Stimulated activated CD4-positive, alpha-beta T cell treated with anti-CD3 and anti-CD28 coated beads, TNF-alpha, amount 100 ng/mL, for 48 hours (primary cell): ENCODE measurements at places on chromosomes 4 and X.
A peak's percentile ranks its signal among the peaks of the same experiment; 100 is the strongest.

- DNase-seq, result no peak
These were observed 125.7 kb downstream of the STOX2 start for GRCh38 chr4:184030764-184031163.

- DNase-seq, result no peak
These were observed 160.5 kb upstream of the GABRA2 start for GRCh38 chr4:46550471-46550870.

- no peak for DNase-seq
These were observed 79.1 kb downstream of the NYX start for GRCh38 chrX:41526271-41526670.

DNA sequence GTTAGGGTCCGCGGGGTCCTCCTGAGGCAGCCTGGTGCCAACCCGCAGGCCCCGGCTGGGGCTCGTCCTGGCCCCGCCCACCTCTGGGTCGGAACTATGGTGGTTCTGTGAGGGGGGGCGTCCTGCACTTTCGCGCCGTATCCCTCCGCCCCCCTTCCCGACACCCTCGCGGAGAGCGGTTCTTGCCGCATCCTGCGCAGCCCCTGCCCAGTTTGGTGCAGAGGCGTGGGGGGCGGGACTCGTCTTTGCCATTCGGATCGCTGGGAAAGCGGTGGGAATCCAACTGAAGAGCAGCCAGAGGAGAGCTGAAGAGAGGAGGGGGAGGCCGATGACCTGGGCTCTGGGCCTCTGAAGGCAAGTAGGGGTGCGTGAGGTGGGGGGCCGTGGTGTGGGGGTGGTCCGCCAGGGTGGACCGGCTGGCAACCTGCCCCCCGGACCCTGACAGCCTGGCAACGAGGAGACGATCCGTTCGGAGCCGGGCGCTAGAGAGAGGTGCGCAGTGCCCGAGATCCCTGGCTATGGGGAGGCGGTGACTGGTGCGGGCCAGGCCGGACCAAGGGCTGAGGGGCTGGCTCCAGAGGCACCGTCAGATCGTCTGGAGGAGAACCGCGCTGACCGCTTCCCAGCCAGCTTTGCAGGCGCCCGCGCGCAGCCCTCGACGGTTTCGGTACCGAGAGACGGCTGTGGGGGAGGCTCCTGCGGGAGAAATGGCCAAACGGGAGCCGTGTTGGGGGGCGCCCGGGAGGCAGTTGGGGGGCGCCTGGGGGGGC lies at the start of gene GPRASP1:
GPRASP1 (plus strand) TSS at position 242 of the 770 bp plus-strand sequence. CDS start 2,431 bp downstream, outside the sequence.
- DNase-seq, result no peak

DNA sequence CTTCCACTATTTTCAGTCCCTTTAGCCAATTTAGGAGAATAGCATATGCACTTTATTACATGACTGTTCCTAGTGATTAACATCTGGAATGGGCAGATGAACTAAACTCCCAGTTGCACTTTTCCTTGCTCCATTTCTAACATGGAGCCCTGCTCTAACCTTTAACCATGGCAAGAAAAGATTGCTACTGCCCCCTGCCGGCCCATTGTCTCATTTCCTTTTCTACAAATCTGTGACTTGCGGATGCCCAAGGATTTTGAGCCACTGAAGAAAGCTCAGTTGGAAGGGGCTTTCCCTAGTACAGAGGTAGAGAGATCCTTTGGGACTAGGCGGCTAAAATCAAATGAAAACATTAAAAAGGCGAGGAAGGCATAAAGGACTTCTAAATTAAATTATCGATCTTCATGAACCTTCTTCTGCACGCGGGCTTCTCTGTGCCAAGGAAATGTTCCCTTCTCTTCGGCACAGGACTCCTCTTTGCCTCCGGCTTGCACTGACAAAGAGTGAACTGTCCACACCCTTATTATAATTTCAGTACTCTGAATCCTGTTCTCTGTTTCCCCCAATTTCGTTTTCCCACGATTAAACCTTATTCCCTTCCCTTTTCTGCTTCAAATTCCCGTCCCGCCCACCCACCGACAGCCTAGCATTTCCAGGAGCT lies 577 bp upstream of the GLRA2 start:
- DNase-seq, result peak; percentile 46
